ENCODE measurements at places on chromosomes 4 and X.

- DNase-seq: no peak
These were observed 7.4 kb downstream of the EVC start for GRCh38 chr4:5718411-5718810.

DNA sequence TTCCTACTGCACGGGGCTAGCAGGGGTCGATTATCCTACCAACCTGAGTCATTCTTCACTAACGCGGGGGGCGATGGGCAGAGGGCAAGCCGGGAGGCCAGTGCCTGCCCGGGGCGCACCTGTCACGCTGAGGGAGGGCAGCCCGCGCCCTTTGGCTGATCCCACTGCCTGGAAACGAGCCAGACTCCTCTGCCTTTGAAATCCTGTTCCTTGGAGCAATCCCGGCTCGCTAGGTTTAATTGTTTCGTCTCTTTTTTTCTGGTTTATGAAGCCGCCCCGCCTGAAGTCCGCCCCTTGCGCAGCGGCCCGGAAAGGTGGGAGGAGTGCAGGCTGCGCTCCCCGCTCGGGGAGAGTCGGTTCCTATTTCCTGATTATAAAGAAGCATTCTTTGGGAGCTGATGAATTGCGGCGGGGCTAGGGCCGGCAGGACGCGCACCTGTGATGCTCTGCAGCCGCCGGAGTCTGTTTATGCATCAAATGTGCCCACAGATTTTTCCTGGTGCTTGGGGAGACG, 484.2 kb downstream of the BCOR start:
- DNase-seq: no peak

- no peak for DNase-seq
These were observed 20.5 kb upstream of the TRIM61 start for GRCh38 chr4:164997941-164998340.

DNA sequence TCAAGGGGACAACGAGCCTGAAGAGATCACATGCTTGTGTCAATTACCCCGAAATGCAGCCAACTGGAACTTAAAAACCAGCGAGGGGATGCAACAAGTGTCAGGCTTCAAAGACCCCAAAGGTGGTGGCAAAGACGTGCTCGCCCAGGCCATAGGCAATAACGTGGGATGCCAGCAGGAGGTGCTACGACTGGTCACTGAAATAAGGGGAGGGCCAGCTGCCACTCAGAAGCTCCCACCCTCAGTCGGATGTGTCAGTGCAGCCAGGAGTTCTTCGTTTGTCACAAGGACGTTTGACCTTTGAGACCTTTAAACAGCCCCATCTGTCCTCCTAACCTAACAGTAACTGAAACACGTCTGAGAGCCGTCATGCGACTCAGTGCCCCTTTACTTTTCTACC, 556.8 kb upstream of the PCDH10 start:
- DNase-seq: no peak

DNA sequence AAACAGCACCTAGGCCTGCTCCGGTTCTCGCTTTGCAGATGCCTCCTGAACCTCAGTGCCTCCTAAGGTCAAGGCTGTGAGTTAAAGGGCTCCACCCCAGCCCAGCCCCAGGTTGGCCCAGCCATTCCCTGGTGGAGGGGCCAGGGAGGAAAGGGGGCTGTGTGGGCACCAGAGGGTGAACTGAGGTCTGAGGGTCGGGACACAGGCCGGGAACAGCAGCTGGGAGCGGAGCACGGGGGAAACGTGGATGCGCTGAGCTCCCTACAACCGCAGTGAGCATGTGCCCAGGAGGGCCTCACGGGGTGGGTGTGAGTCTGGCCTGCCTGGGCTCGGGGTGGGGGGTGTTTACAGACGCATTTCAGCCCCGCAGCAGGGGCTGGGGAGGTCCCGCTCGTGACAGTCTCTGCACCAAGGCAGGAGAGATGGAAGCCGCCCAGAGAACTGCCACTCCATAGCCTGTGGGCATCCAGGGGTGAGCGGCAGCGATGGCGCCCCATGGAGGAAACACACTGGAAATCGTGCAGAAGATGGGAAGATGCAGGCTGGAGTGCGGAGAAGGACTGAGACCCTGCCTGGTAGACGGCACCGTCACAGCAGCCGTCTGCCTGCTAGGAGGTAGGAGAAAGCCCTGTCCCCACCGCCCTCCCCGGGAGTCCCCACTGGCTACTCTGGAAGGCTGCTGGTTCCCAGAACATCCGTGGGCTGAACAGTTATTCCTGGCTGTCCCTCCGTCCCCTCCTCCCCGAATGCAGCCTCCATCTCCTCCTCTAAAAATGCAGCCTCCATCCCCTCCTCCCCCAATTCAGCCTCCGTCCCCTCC, 9.9 kb upstream of the SLC25A6 start:
- DNase-seq: no peak

DNA sequence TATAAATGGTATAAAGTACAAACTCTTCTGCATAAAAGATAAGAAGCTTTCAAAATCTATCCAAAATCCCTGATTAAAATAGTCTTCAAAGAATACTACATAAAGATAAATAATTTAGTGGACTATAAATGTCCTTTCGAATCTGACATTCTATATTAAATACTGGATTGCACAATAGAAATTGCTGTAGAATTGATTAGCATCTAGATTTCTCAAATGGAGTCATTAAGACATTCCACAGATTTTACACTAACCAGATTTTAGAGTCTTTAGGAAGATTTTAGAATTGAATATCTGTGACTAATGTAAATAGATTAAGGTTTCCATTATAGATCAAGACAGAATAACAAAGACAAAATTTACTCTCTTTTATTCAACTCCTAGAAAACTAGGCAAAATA, 663.9 kb downstream of the STPG2 start:
- no peak for DNase-seq

DNA sequence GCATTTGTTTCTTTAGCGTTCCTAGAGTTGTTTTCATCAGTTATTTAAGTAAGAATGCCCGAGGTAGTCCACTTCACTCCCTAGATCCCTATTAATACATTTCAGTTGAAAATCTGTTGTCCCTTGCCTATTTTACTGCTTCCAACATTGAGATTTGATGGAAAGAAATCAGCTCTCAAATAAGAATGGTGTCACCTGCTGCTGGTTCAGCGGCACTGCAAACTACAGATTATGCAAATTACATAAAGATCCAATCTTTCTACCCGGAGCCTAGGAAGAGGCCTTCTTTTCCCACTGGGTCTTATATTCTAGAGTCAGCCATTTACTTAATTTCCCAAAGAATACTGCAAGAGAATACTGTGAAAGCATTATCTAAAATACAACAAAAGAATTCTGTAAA, 597.6 kb upstream of the MAGEB2 start:
- DNase-seq: no peak

DNA sequence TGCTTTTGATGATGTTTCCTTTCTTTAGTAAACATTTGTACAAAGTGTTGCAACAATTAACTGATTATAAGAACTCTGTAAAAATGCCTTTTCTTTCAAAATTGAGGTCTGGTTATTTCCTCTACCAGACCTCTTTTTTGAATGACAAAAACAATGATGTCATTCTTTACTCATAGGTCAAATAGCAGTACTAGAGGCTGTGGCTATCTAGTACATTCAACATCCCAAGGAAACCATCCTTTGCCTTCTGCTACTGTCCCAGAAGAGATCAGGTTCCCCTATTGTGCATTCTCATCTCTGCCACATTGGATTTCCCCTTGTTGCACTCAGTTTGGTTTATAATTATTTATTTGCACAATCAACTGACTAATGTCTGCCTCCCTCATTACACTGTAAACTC, 19.1 kb upstream of the MAD2L1 start:
- DNase-seq: no peak

DNA sequence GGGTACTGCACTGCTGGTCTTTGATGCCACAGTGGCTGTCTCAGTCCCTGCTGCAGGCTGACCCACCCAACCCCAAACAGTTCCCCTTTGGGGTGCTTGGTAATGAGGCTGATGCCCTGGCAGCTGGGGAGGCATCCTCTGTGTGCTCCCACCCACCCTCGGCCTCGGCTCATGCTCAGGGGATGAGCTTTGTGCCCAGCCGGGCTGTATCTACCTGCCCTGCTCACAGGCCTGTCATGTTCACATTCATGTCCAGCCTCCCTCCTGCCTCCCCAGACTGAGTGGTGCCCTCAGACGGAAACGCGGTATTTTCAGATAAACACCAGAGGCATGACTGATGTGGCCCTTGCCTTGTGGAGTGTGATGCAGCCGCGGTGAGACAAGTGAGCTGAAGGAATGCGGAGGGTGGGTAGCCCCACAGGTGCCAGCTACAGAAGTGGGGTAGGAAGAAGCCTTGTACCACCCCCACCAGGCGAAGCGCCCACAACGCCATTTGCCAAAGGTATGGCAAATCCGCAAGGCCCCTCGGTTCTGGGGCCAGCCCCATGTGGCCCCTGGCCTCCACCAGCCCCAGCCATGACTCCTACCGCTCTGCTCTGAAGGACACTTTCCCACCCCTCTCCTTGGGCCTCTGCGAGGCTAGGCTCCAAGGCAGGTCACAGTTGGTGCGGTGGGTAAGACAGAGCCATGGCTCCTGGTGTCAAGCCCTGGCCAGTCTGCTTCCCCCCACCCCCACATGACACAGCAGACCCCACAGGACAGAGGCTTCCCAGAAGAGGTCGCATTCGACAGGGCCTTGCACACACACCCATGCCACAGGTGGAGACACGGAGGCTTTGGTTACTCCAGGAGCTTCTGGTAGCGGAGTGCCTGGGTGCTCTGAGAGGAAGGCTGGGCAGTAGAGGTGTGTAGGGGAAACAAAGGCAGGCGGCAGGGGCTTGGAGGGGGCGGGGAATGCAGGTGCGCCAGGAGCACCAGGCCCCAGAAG, 1.8 kb upstream of the RENBP start:
- DNase-seq: no peak

- no peak for DNase-seq
These were observed 133.3 kb upstream of the RAI2 start for GRCh38 chrX:17994429-17994828.

DNA sequence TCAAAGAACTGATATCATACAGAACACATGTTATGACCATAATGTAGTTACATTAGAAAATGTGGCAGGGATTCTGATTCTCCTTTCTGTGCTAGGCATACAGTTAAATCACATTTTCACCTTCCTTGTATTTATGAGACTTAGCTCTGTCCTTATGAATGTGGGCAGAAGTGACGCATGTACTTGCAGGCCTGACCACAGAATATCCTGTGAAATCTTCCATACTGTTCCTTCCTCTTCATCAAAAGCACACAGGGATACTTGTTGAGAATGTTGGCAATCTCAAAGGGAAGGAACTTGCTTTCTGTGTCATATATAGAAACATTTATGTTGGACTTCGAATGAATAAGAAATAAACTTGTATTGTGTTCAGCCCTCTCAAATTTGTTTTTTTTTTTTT, 17.2 kb upstream of the MYOZ2 start:
- DNase-seq: no peak

- DNase-seq: no peak
These were observed 5.3 kb downstream of the APOO start for GRCh38 chrX:23902419-23902818.

DNA sequence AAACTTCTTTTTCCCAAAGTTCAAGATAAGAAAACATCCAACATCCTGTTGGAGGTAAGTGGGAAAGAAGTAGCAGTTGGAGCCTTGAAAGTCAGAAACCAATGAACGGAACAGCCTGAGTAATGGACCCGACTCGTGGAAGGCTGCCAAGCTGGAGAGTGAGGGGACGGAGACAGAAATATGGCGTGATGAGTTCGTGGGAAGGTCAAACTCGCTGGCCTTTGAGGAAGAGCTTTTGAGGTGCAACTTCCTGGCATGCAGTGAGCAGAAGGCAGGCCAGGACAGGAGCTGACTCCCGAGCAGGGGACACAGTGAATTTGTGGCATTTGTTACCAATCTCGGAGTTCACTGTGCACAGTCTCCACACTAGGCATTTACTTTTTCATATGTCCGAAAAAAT, 1.0 kb upstream of the TRIML1 start:
- no peak for DNase-seq

GRCh38 chr4:153176938-153177337, 27.3 kb upstream of the TRIM2 start:
- DNase-seq: no peak

DNA sequence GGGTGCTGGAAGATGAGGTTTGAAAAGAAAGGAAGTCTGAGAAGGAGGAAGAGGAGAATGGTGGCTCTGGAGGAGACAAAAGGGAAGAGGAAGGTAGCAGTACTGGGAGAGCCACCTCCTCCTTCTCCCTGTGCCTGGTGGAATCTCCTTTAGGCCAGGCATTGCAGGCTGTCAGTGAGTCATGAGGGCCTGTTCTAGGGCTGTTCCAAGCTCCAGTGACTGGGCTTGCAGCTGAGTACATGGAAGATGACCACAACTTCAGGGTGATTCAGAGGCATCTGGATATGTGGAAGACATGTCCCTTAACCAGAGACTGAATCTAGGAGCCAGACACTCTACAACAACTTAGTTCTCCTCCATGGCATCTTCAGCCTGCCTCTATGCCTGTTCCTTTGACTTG, 107.8 kb downstream of the EFNB1 start:
- DNase-seq: no peak

GRCh38 chr4:47533689-47534347, 48.7 kb downstream of the ATP10D start:
- DNase-seq: no peak

GRCh38 chr4:184383497-184384055, 90.8 kb downstream of the IRF2 start:
- DNase-seq: no peak

- no peak for DNase-seq
These were observed 101.0 kb downstream of the HMX1 start for GRCh38 chr4:8770518-8771257.

DNA sequence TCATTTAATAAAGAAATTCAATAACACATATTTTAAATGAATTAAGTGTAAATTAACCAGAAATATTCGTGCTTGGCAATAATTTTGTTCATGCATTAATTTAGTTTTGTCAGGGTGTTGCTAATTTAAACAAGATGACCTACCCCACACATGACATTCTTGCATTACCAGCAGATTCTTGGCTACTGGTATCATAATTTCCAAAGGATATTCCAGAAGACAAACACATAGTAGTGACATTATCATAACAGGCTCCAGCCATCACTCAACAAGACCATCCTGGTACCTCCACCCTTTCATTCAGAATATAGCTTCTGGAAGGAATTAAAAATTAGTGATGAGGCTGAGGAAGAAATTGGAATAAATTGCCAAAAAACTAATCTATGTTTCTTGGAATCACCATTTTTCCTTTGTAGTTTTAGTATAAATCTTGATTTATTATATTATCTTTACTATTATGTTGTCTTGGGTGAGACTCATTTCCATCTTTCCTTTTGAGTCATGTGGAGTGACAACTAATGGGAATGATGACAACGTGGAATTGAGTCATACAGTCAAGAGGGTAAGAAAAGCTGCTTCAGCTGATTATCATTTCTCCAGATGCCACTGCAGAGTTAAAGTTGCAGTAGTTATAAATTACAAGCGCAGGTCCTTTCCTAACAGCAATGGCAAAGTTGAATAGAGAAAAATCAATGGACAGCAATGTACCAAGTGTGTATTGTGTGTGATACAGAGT, 30.9 kb upstream of the HHIP start:
- no peak for DNase-seq
